ENCODE measurements at places on chromosomes 12 and 14.
A peak's percentile ranks its signal among the peaks of the same experiment; 100 is the strongest.

DNA sequence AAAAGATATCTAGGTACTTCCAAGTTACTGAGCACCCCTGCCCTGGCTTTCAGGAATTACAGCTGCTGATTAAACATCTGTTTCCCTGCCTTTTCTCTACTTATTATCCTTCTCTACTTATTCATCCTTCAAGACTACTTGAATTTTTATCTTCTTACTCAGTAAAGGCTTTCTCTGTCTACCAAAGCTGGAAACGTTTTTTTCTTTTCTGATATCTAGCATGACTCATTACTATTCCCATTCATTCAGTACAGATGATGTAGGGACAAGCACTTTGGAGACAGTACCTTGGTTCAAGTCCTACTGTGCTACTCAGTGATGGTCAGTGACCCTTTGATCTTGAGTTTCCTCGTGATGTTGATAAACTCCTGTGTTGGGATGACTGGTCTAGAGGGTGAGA is 848.7 kb downstream of the NRXN3 start:
- DNase-seq = no peak

- no peak for DNase-seq
These were observed 14.4 kb downstream of the IRF2BPL start for GRCh38 chr14:77014004-77014604.

DNA sequence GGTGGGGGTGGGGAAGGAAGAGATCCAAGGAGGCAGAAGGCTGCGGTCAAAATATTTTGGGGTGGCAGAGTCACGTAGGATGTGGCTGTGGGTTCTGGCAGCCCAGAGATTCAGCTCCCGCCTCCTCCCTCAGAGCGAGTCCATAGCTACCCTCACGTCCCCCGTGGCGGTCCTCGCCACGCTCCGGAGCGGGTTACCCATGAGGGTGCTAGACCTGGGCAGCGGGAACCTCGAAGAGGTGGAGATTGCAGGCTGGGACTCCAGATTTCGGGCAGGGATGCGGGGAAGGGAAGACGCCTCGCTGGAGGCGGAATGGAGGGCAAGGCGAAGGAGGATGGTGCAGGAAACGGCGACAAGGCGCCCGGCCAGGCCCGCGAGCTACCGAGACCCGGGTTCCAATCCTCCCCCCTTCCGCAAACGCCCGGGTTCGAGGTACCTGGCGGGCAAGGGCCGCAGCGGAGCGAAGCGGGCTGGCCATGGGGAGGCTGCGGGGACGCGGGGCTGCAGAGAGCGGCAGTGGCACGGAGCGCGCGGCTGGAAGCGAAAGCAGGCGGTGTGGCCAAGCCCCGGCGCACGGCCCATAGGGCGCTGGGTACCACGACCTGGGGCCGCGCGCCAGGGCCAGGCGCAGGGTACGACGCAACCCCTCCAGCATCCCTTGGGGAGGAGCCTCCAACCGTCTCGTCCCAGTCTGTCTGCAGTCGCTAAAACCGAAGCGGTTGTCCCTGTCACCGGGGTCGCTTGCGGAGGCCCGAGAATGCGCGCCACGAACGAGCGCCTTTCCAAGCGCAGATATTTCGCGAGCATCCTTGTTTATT is 46.2 kb downstream of the BCAT1 start:
- DNase-seq = no peak

DNA sequence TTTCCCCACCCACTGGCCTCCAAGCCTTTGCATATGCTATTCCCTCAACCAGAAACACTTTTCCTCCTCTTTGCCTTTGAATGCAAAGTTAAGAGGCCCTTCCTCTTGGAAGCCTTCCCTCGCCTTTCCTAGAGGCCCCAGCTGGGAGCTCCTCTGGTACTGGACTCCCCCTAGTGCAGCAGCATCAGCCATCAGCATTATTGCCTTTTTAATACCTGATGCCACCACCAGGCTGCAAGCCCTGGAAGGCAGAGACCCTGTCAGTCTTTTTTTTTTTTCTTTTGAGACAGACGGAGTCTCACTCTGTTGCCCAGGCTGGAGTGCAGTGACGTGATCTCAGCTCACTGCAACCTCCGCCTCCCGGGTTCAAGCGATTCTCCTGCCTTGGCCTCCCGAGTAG is 19.1 kb upstream of the PLA2G1B start:
- no peak for DNase-seq

- no peak for DNase-seq
These were observed 1186.2 kb downstream of the BCL11B start for GRCh38 chr14:98085751-98086150.

DNA sequence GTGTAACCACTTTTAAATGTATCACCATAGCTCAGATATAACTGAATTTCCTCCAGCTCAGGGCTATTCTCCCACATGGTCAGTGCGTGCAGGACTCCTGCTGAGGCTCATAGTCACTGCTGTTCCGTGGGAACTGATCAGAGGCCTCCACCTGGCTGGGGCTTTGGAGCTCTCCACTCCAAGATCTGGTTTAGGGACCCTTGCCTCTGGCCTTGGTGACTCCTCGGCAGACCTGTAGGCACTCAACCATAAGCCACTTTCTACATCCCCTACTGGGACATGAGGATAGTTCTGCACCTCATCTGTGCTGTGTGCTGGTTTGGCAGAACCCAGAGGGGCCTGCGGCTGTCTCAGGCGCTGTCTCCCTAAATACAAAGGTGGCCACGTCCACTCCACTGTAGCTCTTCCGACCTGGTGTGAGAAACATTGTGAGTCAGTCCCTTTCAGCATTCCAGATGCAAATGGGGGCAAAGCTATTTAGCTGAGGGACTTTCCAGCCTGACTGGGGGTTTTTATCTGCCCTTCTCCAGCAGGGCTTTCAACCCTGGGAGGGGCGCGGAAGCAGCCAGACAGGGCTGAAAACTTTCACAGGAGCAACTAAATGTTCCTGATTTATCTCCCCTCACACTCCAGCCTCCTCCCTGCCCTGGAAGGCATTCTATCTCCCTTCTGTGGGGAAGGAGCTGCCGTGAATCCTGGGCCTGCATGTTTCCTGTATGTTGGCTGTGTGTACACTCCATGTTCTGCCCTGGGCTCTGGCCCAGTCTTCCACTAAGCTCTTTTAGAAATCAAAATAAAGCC is 218.3 kb upstream of the DAAM1 start:
- DNase-seq = no peak

- no peak for DNase-seq
These were observed 349.2 kb upstream of the LRFN5 start for GRCh38 chr14:41257476-41257875.

DNA sequence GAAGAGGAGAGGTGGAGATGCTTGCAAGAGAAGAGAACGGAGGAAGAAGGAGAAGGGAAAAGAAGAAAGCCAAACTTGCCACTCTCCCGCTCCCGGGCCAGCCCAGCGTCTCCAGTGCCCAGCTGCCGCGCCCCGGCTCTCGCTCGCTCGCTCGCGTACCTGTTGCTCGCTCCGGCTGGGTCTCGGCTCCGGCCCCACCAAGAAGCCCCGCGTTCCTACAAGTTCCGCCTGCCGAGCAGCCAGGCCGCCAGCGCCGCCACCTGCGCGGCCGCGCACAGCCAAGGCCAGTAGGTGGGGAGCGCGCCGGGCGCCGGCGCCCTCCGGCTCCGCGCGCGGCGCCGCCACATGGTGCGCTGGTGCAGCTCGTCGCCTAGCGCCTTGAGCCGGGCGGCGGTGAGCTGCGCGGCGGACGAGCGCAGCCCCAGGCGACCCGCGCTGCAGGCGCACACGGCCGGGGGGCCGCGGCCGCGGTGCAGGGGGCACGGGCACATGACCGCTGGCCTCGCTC is 370 bp downstream of the HRK start:
- DNase-seq = no peak

GRCh38 chr12:89796798-89797382 is 88.3 kb upstream of the ATP2B1 start:
- no peak for DNase-seq

DNA sequence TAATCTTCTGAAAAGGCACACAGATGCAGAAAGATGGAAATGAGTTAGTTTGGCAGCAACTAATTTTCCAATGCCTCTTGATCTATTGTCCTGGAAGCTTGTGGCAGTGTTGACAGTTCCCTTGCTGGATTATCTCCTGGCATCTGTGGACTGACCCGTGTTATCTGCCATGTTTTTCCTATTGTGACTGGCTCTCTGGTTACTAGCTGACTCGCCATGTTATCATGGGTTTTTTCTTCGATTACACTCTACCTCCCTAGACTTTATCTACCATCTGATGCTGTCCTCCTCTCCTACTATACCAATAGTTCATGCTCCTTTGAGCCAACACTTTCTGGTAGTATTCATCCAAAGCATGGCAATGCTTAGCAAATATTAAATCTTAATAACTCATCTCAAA is 63.3 kb upstream of the FLRT2 start:
- DNase-seq = no peak

DNA sequence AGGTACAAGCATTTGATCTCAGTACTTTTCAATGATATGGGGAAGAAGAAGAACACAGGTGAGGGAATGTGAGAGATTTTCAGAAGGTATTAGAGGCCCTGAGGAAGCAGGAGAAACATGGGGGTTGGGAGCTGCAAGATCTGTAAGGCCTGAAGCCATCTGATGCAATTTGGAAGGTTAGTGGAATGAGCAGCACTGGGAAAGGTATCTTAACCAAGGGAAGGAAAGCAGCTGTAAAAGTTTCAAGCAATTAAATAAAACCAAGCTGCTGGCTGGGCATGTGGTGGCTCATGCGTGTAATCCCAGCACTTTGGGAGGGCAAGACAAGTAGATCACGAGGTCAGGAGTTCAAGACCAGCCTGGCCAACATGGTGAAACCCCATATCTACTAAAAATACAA is 104.4 kb upstream of the PARP11 start:
- no peak for DNase-seq

DNA sequence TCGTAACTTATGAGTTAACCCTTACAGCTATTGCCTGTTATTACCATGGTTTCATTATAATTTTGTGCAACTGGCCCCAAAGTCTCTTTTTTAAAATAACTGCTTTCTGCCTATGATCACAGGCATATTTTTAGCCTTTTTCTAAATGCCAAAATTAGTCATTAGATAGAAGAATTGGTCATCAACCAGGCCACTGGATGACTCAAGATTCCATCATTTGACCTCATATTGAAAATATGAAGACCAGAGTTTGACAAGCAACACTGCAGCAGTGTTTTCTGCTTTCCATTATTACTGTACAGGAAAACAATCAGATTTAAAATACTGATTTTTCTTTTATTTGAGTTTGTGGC is 54.7 kb upstream of the OTOGL start:
- peak; percentile 82 for DNase-seq

GRCh38 chr14:51490205-51490604 is 161.5 kb upstream of the FRMD6 start:
- DNase-seq = peak; percentile 87

- no peak for DNase-seq
These were observed 14.4 kb downstream of the FERMT2 start for GRCh38 chr14:52936437-52936836.

GRCh38 chr12:67269633-67270573 is 745 bp downstream of the CAND1 start:
- no peak for DNase-seq

- DNase-seq = no peak
These were observed 120.0 kb downstream of the RBM19 start for GRCh38 chr12:113845900-113846674.

- DNase-seq = no peak
These were observed 837.9 kb downstream of the DIO2 start for GRCh38 chr14:79373451-79373850.

DNA sequence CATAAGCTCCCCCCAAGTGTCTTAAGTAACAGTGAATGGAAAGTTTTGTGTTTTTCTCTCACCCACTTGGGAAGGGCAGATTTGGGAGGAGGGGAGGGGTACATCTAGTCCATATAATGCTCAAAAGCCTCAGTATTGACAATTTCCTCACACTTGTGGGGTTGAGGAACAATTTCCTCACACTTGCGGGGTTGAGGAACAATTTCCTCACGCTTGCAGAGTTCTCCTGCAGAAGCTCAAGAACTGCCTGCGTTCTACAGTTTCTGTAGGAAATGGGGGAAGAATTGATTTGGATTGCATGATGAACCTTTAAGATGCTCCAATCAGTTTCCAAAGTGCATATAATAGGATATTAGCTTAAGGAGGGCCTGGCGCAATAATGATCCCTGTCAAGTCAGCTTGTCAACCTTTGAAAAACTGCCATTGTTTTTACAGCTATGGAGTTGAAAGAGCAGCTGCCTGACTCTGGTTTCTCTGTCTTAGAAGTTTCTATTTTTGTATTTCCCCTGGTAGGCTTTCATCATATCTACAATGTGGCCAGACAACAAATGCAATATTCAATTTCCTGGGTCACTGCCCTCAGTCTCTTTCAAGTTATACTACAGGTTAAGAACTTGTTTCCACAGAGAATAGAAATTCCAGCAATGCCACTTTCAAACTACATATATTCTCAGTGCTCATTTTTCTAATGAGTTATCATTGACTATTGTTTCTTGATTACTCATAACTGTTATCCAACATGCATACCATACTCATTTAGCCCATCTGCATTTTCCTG is 66.5 kb downstream of the PLEKHG7 start:
- no peak for DNase-seq

- DNase-seq = peak; percentile 82
These were observed 213.5 kb upstream of the KRR1 start for GRCh38 chr12:75724928-75725312.

- DNase-seq = no peak
These were observed 111.5 kb upstream of the TMPO start for GRCh38 chr12:98403936-98404335.

GRCh38 chr12:81779216-81779615 is 20.1 kb upstream of the PPFIA2 start:
- DNase-seq = no peak

Data from GM04503 (cell line).